ENCODE measurements at places on chromosomes 11 and 22. TPM values are rescaled to one million over a fixed set of nuclear protein-coding genes. Genes with fewer than 3 reads are reported as not detected.

- H3K4me1 ChIP-seq: peaks cover 32% of the 10 kb centered on the region
- no peak overlapping the region for H3K4me3 ChIP-seq
- no peak for DNase-seq
- H3K36me3 ChIP-seq: no peaks in the 10 kb centered on the region
- no peak overlapping the region for H3K27ac ChIP-seq
Measured at GRCh38 chr11:133957900-133958299, 1.1 kb upstream of the IGSF9B start.

- peak overlapping the region; percentile 75 for H3K27ac ChIP-seq
- DNase-seq: peak; percentile 30
- H3K36me3 ChIP-seq: no peaks in the 10 kb centered on the region
- peak overlapping the region; percentile 33 for H3K4me3 ChIP-seq
- no peaks in the 10 kb centered on the region for H3K27me3 ChIP-seq
- H3K4me1 ChIP-seq: peaks cover 32% of the 10 kb centered on the region
Measured at GRCh38 chr11:83827940-83828554, 541.9 kb upstream of the CCDC90B start.

DNA sequence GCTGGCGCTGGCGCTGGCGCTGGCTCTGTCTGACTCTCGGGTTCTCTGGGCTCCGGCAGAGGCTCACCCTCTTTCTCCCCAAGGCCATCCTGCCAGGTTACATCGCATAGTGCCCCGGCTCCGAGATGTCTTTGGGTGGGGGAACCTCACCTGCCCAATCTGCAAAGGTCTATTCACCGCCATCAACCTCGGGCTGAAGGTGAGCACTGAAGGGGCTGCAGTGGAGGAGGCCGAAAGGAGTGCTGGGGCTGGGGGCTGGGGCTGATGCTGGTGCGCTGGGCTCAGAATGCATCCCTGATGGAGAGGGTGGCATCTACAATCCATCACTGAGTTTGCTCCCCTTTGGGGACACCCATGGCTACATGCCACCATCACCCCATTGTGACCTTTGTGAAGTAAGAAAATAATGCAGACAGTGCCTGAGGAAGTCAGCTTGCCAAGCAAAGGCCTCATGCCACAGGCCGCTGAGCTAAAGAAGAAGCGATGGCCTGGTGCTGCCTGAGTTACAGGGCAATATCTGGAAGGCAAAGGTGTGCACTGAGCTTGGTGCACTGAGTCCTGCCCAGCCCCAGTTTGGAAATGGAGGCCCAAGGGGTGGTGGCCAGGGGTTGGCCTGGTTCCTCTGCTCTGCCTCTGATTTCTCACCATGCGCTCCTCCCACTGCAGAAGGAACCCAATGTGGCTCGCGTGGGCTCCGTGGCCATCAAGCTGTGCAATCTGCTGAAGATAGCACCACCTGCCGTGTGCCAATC is 620 bp downstream of the SMPD1 start:
- no peaks in the 10 kb centered on the region for H3K27me3 ChIP-seq
- peak overlapping the region; percentile 91 for H3K4me3 ChIP-seq
- peak overlapping the region; percentile 54 for H3K27ac ChIP-seq
- H3K36me3 ChIP-seq: no peaks in the 10 kb centered on the region
- no peak for DNase-seq

- no peaks in the 10 kb centered on the region for H3K36me3 ChIP-seq
- H3K4me1 ChIP-seq: no peaks in the 10 kb centered on the region
- DNase-seq: no peak
- no peaks in the 10 kb centered on the region for H3K27me3 ChIP-seq
- H3K4me3 ChIP-seq: no peak overlapping the region
- H3K27ac ChIP-seq: no peak overlapping the region
Measured at GRCh38 chr22:44437216-44438055, 60.6 kb downstream of the RTL6 start.

DNA sequence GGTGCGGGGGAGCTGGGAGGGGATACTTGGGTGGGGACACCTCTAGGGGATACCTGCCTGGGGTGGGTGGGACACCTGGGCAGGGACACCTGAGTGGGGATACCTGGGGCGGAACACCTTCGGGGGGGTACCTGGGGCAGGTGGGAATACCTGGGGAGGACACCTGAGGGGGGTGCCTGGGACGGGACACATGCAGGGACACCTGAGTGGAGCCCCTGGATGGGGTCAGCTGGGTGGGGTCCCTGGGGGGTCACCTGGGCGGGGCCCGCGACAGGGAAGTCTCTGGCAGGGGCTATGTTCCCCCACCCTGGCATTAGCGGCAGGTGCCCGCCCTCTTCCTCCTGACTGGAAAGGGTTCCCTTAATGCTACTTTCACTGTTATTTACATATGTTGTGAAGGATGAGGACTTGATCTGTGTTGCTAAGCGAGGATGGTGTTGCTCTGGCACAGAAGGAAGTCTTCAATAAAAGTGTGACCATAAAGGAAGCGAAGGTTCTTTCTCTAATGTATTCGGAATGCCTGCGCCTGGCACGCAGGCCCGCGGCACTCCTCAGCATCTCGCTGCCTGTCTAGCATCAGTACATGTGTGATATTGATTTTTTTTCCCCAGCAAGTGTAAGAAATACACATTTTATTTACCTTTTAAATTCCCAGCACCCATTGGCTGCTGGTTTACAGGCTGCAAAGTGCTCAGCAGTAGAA is 801.7 kb downstream of the BRD1 start:
- H3K4me3 ChIP-seq: no peak overlapping the region
- no peak for DNase-seq
- H3K27ac ChIP-seq: no peak overlapping the region

GRCh38 chr11:19077965-19078364 is 17.4 kb upstream of the MRGPRX2 start:
- no peaks in the 10 kb centered on the region for H3K4me1 ChIP-seq
- no peak overlapping the region for H3K4me3 ChIP-seq
- H3K27ac ChIP-seq: peak overlapping the region; percentile 55
- H3K27me3 ChIP-seq: no peaks in the 10 kb centered on the region
- no peaks in the 10 kb centered on the region for H3K36me3 ChIP-seq

DNA sequence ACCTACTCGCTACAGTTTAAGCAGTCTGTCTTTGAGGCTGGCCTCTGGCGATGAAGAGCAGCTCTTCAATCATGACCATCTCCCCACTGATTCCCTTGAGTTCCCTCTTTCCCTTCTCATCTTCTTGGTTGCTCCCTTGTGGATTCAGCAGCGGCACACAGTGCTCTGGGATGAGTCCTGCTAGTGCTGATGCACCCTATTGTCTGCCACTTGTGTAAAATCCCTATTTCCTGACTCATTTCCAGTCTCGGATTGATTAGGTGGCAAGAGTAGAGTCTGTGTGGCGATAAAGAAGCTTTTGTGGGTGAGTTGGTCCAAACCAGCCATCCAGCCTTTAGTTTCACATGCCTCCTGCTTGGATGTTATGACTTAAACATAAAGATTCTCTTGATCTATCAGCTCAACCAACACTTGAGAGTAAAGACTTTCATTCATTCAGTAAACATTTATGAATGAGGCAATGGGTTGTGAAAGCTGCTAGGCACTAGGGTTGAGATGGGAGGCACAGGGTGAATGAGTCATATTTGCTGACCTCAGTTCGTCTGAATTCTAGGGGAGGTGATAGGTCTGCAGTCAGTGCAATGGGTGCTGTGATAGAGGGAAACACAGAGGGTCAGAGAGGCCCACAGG is 219.4 kb upstream of the RAG2 start:
- H3K27me3 ChIP-seq: no peaks in the 10 kb centered on the region
- H3K27ac ChIP-seq: no peak overlapping the region
- H3K4me1 ChIP-seq: no peaks in the 10 kb centered on the region
- no peaks in the 10 kb centered on the region for H3K36me3 ChIP-seq
- no peak for DNase-seq
- H3K4me3 ChIP-seq: no peak overlapping the region

DNA sequence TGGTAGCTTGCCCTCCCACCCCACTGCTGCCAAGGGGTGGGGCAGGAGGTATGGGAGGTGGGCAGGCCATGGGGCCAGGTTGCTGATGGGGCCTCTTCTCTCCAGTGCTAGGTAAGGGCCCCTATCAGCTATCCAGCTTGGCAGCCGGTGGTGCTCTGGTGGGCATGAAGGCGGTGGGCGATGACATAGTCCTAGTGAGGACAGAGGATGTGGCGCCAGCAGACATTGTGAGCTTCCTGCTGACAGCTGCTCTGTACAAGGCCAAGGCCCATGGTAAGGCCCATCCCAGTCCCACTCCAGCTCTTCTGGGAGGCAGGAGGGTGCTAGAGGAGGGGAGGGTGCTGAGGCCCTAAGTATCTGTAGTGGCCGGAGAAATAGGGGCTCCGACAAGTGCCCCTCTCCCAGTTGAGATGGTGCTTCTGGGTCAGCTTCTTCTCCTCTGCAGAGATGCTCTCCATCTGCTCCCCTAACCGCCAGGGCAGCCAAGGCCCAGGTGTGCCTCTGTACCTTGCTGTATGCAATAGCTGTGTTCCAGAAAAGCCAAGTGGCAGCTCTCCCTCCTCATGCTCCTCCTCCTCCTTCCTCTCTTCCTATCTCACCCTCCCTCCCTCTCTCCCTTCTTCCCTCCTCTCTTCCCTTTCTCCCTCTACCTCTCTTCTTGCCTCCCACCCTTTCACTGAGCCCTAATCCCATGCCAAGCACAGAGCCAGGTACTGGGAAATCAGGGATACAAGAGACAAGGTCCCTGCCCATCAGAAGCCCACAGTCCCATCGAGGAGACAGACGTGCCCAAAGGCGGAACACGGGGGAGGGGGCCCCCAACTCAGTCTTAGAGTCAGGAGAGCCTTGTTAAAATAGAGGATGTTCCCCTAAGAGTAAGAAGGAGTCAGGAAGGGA is 55.3 kb downstream of the OTOG start:
- H3K36me3 ChIP-seq: no peaks in the 10 kb centered on the region
- H3K27ac ChIP-seq: no peak overlapping the region
- DNase-seq: no peak
- no peaks in the 10 kb centered on the region for H3K27me3 ChIP-seq
- peaks cover 9% of the 10 kb centered on the region for H3K4me1 ChIP-seq
- H3K4me3 ChIP-seq: no peak overlapping the region

DNA sequence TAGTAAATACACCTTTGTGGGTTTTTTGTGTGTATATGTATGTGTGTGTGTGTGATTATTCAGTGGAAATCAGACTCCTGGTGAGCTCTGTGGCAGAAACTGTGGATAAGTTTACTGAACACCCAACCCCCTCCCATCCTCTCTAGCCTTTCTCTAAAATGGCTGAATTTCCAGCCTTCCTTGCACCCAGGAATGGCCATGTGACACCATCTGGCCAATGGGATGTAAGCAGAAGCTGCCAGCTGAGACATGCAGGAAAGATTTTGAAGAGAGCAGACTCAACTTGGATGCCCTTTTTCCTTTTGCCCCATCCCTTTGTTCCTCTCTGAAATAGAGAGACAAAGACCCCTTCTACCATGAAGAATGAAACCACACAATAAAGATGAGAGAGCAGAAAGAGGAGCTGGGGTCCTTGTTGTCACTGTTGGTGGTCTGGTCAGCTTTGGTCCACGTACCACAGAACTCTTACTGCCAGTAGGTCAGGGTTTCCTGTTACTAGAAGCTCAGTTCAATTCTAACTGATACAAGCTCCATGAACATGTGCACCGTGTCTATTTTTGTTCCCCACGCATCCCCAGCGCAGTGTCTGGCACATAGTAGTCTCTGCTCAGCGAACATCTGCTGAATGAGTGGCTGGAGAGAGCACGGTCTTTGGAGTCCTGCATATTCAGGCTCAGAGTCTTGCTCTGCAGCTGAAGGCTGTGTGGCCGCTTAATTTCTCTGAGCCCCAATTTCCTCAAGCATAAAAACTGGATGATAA is 57.5 kb downstream of the SEZ6L start:
- no peak overlapping the region for H3K27ac ChIP-seq
- DNase-seq: no peak
- H3K4me3 ChIP-seq: no peak overlapping the region
- no peaks in the 10 kb centered on the region for H3K27me3 ChIP-seq

DNA sequence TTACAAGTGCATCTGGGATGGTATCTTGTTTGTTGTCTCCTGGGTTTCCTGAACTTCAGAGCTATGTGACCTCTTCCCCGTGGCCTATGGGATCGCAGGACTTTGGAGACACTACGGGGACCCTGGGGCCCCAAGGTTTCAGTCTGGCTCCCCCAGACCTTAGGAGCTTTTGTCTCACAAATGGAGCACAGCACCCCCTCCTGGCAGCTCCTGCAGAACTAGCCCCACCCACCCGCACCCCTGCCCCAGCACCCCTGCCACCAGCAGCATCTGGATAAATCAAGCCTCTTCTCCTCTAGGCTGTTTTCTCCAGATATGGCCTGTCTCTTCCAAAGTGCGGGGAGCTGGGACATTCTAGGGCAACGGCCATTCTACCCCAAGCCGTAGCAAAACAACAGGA is 10.4 kb downstream of the RCOR2 start:
- H3K27me3 ChIP-seq: no peaks in the 10 kb centered on the region
- H3K4me1 ChIP-seq: no peaks in the 10 kb centered on the region
- no peak overlapping the region for H3K4me3 ChIP-seq
- no peak overlapping the region for H3K27ac ChIP-seq
- DNase-seq: peak; percentile 81

- no peaks in the 10 kb centered on the region for H3K27me3 ChIP-seq
- H3K36me3 ChIP-seq: no peaks in the 10 kb centered on the region
- no peaks in the 10 kb centered on the region for H3K4me1 ChIP-seq
- DNase-seq: no peak
- no peak overlapping the region for H3K4me3 ChIP-seq
Measured at GRCh38 chr11:72405009-72405408, 29.3 kb downstream of the CLPB start.

DNA sequence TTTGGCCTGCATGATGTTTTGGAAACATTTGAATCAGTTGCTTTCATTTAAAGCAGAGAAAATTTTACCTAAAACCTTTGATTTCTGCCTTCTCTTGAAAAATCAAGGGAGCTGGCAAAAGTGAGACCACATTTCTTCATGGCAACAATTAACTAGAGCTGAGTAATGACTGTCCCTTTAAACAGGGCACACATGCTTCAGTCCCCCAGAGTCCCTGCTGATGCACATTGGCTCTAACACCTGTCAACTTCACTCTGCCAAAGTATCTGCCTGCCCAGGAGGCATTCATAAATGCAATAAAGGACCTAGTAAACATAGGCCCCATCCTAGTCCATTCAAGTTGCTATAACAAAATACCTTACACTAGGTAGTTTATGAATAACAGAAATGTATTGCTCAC is 87.1 kb upstream of the LDLRAD3 start:
- no peak overlapping the region for H3K27ac ChIP-seq
- no peak for DNase-seq
- no peak overlapping the region for H3K4me3 ChIP-seq
- H3K4me1 ChIP-seq: no peaks in the 10 kb centered on the region

GRCh38 chr11:93548679-93549319 is 5.6 kb upstream of the SMCO4 start:
- peaks cover 7% of the 10 kb centered on the region for H3K27me3 ChIP-seq
- DNase-seq: no peak
- no peak overlapping the region for H3K27ac ChIP-seq
- no peak overlapping the region for H3K4me3 ChIP-seq

- no peaks in the 10 kb centered on the region for H3K4me1 ChIP-seq
- no peaks in the 10 kb centered on the region for H3K27me3 ChIP-seq
- DNase-seq: no peak
- H3K36me3 ChIP-seq: peaks cover 11% of the 10 kb centered on the region
- no peak overlapping the region for H3K4me3 ChIP-seq
Measured at GRCh38 chr22:31853736-31854495, 90.4 kb upstream of the YWHAH start.

LDLRAD3 gene
- polyA plus RNA-seq: 10.6 TPM

OR5AP2 gene
- not detected for polyA plus RNA-seq

Measured in SK-N-SH (cell line).